ENCODE measurements at places on chromosomes 1 and 21.

GRCh38 chr21:15058854-15059263, 5.9 kb downstream of the NRIP1 start:
- peak; percentile 61 for DNase-seq

GRCh38 chr1:204806943-204807687, 63.5 kb upstream of the NFASC start:
- peak; percentile 89 for DNase-seq

- no peak for DNase-seq
These were observed 207.7 kb upstream of the KAZN start for GRCh38 chr1:14390816-14391215.

- peak; percentile 28 for DNase-seq
These were observed 2.4 kb upstream of the RNU5D-1 start for GRCh38 chr1:44733365-44733764.

GRCh38 chr1:64884261-64885040, 81.9 kb downstream of the JAK1 start:
- no peak for DNase-seq

DNA sequence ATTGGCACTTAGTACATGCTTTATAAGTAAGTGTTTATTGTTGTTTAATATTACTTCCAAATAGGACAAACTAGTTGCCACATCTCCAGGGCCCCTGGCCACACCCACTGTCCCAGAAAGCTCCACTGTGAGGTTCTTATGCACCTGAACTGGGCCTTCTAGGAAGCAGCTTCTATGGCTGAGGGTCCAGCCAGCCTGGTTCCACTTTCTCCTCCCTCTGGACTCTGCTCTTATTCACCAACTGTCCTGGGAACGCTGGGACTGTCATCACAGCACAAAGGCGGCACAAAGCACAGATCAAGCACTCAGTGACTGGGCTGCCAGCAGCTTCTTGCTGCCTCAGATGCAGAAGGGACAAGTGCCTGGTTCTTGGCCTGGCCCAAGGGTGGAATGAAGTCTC, 29.6 kb upstream of the ZNF648 start:
- DNase-seq, result no peak

DNA sequence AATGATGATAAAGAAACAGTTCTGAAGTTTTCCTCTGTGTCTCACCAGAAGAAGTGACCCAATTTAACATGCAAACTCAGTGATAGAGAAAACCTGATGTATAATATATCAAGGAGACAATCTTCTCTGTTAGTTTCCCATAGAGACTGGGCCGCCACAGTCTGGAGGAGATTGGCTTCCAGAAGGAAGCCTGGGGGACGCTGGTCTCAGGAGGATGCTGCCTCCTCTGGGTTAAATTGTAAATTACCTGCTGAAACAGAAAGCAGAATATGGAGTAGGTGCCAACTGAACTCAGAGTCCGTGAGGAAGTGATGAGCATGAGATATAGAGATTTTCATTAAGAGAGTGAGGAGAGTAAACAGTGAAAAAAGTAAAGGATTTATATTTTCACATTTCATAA, 15.8 kb downstream of the OR14I1 start:
- DNase-seq, result no peak

GRCh38 chr1:183228347-183229220, 42.5 kb downstream of the LAMC2 start:
- no peak for DNase-seq

GRCh38 chr1:90104941-90105538, 110.1 kb downstream of the ZNF326 start:
- no peak for DNase-seq

DNA sequence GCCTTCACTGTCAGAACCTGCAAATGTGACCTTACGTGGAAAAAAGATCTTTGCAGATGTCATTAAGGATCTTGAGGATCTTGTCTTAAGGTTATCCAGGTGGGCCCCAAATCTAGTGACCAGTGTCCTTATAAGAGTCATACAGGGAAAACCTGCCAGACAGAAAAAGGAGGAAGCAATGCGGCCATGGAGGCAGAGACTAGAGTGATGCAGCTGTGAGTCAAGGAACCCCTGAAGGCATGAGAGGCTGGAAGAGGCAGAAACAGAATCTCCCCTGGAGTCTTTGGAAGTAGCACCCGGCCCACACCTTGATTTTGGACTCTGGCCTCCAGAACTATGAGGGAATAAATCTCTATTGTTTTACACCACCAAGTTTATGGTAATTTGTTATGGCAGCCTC, 36.5 kb upstream of the DNASE2B start:
- no peak for DNase-seq

GRCh38 chr1:224770336-224770693, 154.2 kb downstream of the CNIH3 start:
- peak; percentile 69 for DNase-seq

- peak; percentile 56 for DNase-seq
These were observed 26.9 kb downstream of the WDR26 start for GRCh38 chr1:224407571-224408293.

- DNase-seq, result peak; percentile 73
These were observed 110.8 kb downstream of the LACTBL1 start for GRCh38 chr1:22861764-22862440.
